ENCODE measurements at places on chromosomes 5 and 9. TPM values are rescaled to one million over a fixed set of nuclear protein-coding genes. Genes with fewer than 3 reads are reported as not detected.

Gene FAM153A
- total RNA-seq, result not detected

Gene IRX4
- not detected for total RNA-seq

DNA sequence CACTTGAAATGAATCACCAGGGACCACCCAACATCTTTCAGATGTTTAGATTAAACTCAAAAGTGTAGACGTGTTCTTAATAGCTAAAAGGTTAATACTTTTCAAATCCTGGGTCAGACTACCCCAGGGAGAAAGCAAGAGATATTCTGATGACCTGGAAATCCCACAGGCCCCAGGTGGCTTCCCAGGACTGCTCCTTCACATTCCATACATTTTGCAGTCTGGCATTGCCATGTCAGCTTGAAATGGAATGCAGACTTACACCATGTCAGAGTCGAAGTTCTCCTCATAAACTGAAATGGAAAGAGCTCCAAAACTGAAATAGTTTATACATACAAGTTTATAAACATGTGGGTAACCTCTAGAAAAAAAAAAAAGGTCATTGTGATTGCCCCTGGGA lies 61.5 kb downstream of the TMEM167A start:
- no peaks in the 10 kb centered on the region for H3K36me3 ChIP-seq
- H3K4me1 ChIP-seq, result no peaks in the 10 kb centered on the region
- H3K27me3 ChIP-seq, result no peaks in the 10 kb centered on the region
- H3K27ac ChIP-seq, result no peak overlapping the region
- no peak for DNase-seq

DNA sequence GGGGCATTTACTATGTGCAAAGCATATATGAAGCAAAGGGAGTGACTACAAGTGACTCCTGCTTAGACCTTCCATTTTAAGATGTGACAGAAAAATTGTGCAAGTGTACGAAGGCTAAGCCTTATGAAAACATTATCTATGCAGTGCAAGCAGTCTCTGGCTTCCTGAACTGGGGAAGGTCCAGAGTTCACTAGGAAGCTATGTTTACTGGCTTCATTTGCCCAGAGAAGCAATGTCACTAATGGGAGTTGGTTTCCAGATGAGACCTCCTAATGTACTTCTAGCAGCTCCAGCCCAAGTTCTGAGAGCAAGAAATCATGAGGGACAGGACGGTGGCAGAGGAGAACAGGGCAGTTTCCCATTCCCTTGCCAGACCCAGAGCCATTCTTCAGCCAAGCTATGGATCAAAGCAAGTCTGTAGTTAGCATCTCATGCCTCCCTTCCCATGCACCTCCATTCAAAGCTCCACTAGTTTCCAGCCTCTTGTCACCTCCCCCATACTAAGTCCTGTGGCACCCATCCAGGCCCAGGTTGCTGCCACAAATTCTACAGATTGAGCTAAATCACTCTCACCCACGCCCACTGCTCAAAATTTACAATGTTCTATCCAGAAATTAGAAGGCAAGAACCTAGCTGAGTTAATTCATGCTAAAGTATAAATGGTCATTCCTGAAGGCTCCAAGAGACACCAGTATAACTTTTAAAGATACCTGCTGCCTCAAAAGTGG lies 21.8 kb downstream of the MCTP1 start:
- no peak overlapping the region for H3K27ac ChIP-seq
- DNase-seq, result no peak
- no peaks in the 10 kb centered on the region for H3K36me3 ChIP-seq
- no peak overlapping the region for H3K4me3 ChIP-seq
- H3K27me3 ChIP-seq, result no peaks in the 10 kb centered on the region

- no peaks in the 10 kb centered on the region for H3K4me1 ChIP-seq
- H3K27ac ChIP-seq, result no peak overlapping the region
- H3K27me3 ChIP-seq, result no peaks in the 10 kb centered on the region
Observed at GRCh38 chr9:108017671-108018070, 528.1 kb upstream of the KLF4 start.

DNA sequence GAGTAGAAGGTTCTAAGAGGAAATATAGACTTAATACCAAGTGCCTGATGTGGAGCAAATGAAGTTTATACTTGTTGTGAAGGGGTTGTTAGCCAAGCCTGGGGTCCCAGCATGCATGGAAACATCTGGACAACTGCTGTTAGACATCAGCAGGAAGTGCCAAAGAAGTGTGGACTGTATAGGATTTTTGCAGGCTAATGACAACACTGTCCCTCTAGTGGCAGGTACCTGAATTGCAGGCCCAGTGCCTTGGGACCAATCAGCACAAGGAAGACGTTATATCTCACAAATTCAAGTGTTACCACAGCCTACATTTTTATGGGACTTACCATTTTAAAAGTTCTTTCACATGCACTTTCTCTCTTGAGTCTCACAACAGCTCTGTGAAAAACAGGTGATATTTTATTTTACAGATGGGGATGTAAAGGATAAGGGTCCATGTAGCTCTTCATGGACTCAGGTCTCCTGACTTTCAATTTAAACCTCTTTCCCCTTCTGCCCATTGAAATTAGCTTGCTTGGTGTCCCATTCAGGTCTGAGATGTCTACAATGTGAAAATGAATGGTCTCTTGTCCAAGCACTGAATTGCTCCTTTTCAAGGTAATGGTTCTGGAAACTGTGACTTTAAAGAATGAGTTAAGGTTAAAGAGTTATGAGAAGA lies 89.0 kb upstream of the MAP1B start:
- H3K4me1 ChIP-seq, result no peaks in the 10 kb centered on the region
- H3K36me3 ChIP-seq, result no peaks in the 10 kb centered on the region
- no peak overlapping the region for H3K4me3 ChIP-seq
